Sciatic nerve (tissue), 2 donors: ENCODE measurements at places on chromosomes 2 and 18.
A peak's percentile ranks its signal among the peaks of the same experiment; 100 is the strongest.

DNA sequence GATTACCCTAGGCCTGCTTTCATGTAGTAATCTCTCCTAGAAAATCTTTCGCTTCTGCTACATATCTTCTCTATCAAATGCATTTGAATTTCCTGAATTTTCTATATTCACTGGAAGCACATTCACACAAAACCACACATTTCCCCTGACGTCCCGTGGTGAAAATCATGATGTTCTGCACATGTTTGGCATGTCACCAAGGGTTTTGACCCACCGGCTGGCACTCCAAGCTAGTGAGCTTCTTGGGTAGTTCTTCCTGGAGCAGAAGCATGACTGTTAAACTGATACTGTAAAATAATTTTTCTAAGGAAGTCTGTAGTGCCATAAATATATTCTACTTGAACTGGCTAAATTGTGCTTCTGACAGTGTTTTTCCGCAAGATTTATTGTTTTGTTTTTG, 510.1 kb upstream of the SLC8A1 start:
- no peak for DNase-seq

DNA sequence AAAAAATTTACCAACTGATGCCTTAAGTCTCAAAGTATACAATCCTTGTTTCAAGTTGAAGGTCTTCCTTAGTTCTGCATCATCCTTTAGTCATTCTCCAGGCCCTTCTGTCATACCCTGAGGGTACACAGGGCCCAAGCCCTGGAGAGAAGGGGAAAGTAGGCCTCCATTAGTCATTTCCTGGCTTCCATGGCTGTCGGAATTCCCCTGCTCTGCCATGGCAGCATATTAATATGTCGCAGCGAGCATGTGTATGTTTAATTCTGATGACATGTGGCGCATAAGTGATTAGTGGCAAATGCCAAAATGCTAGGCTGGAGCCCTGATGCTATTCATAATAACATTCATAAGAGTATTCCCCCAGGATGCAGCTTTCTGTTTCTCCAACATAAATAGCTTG, 22.1 kb downstream of the GPR39 start:
- no peak for DNase-seq

DNA sequence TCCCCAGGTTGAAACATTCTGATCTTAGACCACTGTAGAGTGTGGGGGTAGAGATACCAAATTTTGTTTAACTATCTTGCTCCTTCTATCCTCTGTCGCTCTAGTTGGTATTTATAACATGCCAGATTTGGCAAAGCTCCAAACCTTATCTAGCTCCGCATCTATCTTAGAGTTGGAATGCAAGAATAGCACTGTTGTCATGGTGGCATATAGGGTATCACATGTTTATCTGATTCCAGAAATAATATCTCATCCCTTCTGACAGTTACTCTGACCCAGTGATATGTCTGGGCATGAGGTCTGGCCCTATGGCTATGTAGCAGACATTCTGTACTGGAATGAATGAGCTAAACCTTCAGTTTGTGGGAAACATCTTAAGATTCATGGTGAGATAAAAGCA, 51.7 kb downstream of the CABYR start:
- no peak for DNase-seq

- no peak for DNase-seq
Observed at GRCh38 chr2:168652997-168653921, 149.2 kb upstream of the NOSTRIN start.

DNA sequence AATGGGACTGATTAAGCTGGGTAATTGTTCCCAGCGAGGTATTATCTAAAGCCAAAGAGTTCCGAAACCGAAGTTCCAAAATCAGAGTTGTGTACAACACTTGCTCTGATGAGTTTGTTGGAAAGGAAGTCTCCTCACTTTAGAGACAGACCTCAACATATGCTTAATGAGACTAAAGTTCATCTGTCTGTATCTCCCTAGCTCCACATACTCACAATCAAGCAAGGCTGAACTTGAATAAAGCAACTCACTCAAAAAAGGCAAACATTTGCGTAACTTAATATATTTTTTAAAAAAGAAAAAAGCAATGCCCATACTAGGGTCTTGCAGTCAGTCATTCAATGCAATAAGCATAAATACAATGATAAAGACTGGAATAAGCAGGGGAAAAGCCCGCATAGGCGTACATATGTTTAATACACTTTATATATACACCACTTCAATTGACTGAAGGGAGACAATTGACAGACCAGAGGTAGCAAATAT, 60.0 kb downstream of the IRS1 start:
- DNase-seq = no peak

- no peak for DNase-seq
Observed at GRCh38 chr2:224947566-224947965, 94.7 kb downstream of the DOCK10 start.

DNA sequence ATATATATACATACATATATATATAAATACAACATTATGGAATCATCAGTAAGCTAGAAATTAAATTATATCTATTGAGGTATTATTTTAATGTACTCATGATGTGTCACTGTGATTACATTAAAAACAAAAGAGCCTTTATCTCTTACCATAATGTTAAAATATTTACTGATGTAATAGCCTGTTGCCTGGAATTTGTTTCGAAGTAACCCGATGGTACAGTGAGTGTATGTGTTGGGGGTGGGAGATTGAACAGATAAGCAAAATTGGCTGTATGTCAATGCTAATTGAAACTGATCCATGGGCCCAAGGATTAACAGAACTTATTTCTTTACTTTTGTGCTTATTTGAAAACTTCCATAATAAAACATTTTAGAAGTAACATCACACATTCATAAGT, 1473.2 kb downstream of the LRP1B start:
- no peak for DNase-seq

- no peak for DNase-seq
Observed at GRCh38 chr2:15298770-15299169, 262.4 kb downstream of the NBAS start.

DNA sequence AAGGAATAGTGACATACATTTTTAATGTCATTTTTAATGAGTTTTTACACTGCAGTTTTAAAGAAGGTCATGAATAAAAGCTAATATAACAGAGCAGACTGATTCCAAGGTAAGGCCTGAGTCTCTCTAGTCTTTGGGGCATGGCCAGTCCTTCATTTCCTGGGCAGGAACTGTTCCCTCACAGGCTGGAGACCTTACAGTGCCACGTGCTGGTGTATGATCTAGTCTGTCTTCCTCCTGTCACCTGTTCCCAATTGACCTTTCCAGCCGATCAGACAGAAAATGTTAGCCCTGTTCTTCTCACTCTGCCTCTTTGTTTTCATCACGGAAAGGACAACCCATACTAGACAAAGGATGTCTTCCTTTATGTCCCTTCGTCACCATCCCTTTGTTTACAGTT, 33.6 kb downstream of the ZCCHC2 start:
- no peak for DNase-seq

DNA sequence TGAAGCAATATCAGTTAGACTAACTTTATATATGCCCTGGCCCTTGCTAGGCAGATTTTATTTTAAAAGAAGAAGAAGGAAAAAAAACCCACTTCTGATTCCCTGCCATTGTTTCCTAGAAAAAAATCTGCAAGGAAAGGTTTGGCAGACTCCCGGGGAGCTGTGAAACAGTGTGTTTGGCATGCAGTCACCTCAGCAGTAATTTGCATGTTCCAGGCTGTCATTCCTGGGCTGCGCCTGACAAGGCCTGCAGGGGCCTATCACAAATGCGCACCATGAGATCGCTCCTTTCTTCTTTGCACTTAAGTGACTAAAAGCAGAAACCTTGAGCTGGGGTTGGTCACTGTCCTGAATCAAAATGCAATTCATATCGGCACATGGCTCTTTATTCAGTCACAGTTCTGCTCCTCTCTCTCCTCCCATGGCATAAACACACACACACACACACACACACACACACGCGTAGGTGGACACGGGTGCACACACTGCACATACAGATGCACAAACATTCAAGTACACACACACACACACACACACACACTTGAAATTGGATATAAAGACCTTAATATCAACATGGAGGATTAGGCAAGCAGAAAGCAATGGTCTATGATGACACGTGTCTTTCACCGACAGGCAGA, 172.8 kb downstream of the MYT1L start:
- no peak for DNase-seq

DNA sequence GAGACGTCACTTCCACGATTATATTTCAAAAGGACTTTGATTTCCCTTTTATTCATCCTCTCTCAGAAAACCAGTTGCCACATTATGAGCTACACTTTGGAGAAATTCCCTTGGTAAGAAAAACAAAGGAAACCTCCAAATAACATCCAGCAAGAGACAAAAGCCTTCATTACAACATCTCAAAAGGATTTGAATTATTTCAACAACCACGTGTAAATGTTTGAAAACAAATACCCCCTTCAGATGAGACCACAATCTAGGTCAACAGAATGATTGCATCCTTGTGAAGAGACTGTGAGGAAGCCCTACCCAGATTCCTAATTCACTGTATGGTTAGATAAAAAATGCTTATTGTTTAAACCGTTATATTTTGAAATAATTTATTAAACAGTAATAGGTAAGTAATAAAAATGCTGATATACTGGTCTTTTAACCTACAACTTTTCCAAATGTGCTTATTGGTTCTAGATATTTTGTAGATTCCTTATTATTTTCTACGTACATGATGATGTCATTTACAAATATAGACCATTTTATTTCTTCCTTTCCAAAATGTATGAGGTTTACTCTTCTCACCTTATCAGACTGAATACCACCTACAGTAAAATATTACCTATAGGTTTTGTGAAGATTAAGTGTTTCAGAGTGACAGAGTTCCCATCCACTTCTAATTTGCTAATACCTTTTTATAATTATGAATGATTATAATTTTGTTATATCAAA, 922.7 kb upstream of the CHAC2 start:
- no peak for DNase-seq

GRCh38 chr2:108979461-108979860, 9.6 kb downstream of the EDAR start:
- DNase-seq = no peak

GRCh38 chr2:55620123-55620779, 2.8 kb upstream of the PPP4R3B start:
- no peak for DNase-seq

DNA sequence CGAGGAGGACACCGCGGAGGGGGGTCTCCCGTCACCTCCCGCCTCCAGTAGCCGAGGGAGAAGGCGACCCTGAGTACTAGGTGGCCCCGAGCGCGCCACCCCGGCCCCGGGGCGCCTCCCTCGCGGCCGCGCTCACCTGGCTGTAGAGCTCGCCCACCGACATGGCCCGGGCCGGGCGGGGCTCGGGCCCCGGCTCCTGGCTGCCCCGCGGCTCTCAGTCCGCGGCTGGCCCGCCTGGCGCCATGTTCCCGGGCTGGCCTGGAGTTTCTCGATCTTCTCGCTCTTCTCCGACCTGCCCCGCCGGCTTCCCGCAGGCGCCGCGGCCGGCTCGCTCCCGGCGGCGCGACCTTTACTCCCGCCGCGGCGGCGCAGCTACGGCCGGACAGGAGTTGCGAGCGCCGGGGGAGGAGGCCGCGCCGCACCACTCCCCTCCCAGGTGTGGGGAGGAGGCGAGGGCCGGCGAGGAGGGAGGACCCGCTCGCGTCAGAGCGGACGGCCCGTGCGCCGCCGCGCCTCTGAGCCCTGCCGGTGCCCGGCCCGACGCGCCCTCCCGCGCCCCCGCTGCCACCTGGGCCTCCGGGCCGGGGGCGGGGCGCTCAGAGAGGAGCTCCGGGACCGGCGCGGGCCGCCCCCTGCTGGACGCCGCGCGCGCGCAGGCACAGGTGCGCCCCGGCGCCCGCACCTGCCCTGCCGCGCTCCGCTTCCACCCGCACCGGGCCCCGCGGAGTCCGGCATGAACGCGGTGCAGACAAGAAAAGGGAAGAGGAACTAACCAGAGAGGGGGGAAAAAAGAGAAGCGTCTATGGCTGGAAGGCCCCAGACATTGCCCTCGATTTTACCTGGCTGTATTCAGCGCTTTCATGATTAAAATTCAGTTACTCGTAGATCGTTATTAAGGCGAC, at the start of gene MYO5B:
MYO5B (minus strand) TSS at position 517 of the 902 bp plus-strand sequence; CDS start at position 163, 354 bp downstream.
- DNase-seq = no peak

DNA sequence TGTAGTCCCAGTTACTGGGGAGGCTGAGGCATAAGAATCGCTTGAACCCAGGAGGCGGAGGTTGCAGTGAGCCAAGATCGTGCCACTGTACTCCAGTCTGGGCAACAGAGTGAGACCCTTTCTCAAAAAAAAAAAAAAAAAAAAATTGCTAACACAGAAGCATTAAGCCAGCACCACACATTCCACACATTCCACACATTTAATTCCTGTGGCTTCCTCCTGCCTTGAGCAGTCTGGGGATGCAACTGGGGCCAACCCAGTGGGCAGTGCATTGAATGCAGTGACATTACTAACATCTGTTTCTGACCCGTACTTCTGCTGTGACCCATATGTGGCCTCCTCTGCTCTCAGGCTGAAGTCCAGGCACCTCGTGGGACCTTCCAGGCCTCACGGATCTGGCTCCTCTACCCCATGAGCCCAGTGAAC, 107.0 kb downstream of the BCL2L11 start:
- no peak for DNase-seq

- DNase-seq = no peak
Observed at GRCh38 chr2:177519534-177520115, 127.1 kb downstream of the AGPS start.

DNA sequence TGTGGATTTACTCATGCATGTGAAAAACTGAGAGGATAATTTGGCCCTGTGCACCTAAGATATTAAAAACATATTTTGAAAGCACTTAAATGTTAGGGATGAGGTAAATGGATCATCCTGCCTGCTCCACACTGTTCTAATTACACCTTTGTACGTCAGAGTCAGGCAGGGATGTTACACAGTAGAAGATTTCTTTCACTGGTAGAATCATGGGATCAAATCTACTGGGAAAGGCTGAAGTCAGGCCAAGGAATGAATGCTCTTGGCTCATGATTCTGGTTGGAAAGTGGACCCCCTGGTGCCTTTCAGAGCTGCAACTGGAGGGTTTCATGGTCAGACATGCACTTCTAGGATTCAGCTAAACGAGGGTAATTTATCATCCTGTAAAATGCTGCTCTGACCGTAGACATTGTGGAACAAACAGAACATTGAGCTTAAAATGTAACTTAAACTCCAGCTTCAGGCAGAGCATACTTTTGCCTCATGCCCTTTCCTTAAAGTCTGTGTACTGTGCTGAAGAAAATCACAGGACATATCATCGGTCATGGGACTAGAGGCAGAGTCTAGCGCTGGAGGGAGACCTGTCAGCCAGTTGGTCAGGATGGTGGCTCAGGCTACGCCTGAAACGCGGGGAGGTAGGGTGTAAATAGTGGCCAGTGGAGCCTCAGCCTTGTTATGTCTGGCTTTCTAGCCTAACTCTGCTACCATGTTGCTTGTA, 4.9 kb downstream of the KCNE4 start:
- DNase-seq = no peak

DNA sequence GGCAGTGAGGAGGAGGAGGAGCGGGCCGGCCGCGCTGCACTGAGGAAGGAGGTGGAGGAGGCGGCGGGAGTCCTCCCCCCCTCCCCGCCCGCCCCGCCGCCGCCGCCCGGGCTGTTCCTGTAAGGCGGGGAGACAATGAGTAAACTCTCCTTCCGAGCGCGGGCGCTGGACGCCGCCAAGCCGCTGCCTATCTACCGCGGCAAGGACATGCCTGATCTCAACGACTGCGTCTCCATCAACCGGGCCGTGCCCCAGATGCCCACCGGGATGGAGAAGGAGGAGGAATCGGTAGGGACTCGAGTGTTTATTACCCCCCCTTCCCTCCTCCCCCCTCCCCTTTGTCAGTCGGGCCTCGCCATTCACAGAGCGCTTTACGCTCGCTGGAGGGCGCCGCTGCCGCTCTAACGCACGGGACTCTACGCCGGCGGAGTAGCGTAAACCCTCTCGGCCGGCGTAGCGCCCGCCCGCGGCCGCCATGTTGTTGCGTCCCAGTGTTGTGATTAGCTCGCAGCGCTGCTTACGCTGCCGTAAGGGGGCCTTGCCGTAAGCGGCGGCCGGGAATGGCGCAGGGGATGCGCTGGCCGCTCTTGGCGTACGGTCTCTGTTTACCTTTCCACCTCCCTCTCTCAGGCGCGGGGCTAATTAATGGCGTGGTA, 460 bp downstream of the EPC2 start:
- DNase-seq = peak; percentile 97
